ENCODE measurements at places on chromosomes 6 and 20. TPM values are rescaled to one million over a fixed set of nuclear protein-coding genes. Genes with fewer than 3 reads are reported as not detected.

The RHAG gene
- not detected for total RNA-seq

The LTB gene
- not detected for total RNA-seq

The EGFL8 gene
- 11.8 TPM for total RNA-seq

The RBBP8NL gene
- not detected for total RNA-seq

The TMEM244 gene
- total RNA-seq = not detected

The SOBP gene
- total RNA-seq = 7.0 TPM

The AGER gene
- total RNA-seq = 1.8 TPM

The KIAA0408 gene
- total RNA-seq = 2.2 TPM

The VSTM2L gene
- total RNA-seq = 0.48 TPM

The BTN1A1 gene
- not detected for total RNA-seq

The SLC17A2 gene
- not detected for total RNA-seq

The CAGE1 gene
- not detected for total RNA-seq

GRCh38 chr6:38507173-38507572 lies 132.6 kb downstream of the BTBD9 start:
- no peak for DNase-seq

GRCh38 chr6:166640342-166641043 lies 13.4 kb upstream of the RPS6KA2 start:
- DNase-seq = no peak

DNA sequence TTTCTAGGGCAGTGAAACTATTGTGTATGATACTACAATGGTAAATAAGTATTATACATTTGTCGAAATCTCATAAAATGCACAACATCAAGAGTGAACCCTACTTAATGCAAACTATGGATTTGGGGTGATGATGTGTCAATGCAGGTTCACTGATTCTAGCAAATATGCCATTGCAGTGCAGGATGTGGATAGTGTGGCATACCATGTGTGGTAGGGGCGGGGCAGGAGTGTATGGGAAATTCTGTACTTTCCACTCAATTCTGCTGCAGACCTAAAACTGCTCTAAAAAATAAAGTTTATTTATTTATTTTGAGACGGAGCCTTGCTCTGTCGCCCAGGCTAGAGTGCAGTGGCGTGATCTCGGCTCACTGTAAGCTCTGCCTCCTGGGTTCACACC lies 44.3 kb downstream of the ABHD12 start:
- no peak for DNase-seq

- no peak for DNase-seq
These were observed 21.2 kb upstream of the ADIG start for GRCh38 chr20:38559764-38560163.

DNA sequence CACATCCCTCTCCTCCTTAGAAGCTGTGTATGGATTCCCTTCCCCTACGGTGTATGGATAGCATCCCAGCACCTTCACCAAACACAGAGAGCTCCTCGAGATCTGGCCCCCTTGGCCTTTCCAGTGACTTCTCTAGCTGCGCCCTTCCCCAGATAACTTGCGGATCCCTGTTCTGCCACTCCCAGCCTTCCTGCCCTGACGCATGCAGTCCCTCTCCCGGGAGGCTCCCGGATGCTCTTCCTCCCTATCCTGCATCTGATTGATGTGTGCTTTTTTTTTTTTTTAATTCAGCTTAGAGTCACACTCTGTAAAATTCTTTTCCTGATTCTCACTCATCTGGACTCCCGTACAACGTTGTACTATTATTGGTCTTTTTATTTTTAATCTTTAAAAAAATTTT lies 44.8 kb downstream of the GCNT2 start:
- DNase-seq = no peak

DNA sequence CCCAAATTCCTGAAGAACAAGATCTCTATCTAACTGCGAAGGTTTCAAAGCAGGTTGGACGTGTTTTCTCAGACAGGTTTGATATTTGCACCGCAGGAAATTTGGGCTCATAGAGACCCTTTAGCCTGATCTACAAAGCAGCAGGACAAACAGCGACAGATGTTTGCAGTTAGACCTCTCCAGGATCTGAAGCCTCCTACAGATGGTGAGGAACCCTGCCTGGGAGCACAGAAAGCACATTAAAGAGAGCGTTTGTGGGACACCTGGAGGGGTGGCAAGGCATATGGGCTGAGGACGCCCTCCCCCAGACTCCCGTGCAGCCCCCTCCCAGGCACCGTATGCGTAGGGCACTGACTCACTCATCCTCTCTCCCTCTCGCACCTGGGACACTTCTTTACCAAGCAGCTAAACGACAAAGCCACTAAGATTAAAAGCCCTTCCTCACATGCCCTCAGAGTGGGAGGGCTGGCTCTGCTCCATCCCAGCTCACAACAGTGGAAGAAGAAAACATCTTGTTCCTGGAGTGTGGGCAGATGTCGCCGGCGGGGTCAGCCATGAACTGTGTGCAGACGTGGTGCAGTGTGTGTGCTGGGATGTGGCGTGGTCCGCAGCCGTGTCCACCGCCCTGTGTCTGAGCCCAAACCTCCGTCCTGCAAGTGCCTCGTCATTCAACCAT lies 249.7 kb upstream of the AFDN start:
- no peak for DNase-seq

GRCh38 chr6:136524936-136525413 lies 25.2 kb downstream of the MAP7 start:
- DNase-seq = no peak

- DNase-seq = no peak
These were observed 94.0 kb downstream of the STK35 start for GRCh38 chr20:2195614-2196013.

DNA sequence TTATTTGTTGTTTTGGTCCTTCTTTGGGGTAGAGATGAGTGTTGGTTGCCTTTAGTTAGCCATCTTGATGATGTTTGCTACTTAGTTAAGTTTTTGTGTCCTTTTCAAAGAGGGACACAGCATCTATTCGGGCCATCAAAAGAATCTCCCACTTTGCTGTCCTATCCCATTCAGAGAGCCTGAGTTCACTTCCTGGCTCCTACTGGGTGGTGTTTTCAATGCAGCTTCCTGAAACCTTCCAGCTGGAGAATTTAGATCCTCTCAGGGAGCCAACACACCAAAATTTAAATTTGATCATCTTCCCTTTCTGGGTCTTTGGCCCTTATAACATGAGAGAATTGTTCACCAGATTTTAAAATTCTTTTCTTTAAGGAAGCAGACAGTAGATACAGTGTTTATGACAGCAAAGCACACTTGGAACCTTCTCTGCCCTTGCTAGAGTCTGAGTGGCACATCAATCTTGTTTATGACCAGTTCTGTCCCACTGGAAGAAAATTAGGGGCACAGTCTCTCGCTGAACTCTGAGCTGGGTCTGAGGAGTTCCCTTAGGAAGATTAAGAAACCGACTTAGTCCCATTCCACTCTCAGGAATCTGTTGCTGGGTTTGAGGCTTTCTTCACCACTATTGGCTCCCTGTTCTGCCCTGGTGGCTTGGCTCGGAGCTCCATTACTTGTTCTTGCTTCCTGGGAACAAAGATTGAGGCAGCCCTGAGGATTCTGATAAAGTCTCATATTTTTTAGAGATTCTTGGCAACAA lies 115.5 kb downstream of the CCDC170 start:
- DNase-seq = no peak

DNA sequence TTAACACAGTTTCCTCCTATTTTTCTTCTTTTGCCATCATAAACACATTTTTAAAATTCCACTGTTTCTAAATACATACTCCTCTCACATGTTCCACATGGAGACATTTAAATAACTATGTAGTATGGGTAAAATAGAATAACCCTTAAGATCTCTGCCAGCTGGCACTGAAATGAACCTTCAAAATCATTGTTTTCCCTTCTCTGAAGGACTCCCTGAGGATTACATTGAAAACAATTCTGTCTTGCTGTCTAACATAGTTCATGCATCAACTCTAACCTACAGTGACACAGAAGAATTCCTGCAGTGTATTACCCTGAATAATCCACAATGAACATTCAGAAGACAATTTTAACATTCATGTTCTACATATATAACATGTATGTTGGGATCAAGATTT lies 1361.8 kb upstream of the CITED2 start:
- DNase-seq = no peak

GRCh38 chr20:19419396-19419795 lies 207.0 kb downstream of the SLC24A3 start:
- DNase-seq = no peak

DNA sequence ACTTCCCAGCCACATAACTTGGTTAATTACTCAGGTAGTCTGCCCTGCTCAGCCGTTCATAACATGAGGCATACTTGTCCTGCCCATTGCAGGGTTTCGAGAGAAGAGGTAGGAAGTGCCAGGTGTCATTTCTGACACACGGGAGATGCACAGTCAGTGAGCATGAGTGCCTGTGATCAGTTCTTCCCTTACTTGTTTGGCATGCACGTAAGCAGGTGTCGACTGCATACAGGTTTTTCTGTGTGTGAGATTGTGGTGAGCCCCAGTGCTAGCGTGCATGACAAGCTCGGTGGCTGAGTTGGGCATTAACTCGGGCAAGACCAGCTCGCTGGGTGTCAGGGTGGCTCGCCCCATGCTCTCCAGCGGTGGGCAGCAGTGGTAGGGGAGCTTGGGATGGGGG lies 51.2 kb upstream of the SLC22A1 start:
- no peak for DNase-seq

DNA sequence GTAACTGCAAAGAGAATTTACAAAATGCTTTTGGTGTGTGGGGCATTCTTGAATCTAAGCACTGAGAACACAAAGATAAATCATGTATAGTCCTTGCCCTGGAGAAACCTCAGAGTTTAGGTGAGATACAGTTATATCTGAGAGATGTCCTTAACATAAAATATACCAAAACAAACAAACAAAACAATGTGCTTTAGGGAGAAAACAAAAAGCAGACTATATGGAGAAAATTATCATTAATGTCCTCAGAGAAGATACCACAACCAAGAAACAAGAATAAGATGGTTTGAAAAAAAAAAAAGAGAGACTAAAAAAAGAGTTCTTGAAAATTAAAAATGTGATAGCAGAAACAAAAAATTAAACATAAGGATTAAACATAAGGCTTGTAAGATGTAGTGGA lies 8.0 kb downstream of the KIF13A start:
- DNase-seq = no peak

GRCh38 chr6:162343936-162344645 lies 383.5 kb downstream of the PRKN start:
- no peak for DNase-seq

GRCh38 chr20:35788796-35789195 lies 17.0 kb downstream of the PHF20 start:
- DNase-seq = no peak

All from breast epithelium (tissue), 4 donors.